ENCODE measurements at places on chromosomes 3 and 15.

DNA sequence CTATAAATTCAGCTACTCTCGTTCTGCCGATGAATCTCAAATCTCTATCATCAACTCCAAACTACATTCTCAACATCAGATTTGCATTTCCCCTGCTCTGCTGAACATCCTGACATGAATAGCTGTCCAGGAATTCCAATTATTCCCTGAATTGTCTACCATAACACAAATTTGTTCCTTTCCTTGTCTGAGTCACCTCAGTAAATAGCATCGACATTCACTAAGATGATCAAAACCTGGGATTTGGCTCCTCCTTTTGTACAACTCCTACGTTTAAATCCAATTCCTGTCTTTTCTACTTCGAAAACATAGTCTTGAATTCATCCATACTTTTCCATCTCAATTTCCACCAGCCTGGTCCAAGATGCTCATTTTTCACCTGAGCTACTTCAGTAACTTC lies 107.0 kb downstream of the GREM1 start:
- DNase-seq = no peak

DNA sequence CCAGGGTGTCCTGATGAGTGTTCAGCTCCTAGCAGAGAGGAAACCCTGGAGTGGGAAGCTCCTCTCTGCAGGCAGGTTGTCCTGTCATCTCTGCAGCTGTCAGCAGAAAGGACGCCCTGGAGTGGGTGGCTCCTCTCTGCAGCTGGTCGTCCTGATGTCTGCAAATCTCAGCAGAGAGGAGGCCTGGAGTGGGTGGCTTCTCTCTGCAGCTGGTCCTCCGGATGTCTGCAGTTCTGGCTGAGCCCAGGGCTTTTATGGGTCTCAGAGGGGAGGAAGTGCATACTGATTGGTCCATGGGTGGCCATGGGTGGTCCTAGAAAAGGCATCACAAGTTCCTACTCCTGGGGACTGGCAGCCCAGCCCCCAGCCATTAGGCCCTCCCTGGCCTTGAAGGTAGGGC lies 102.6 kb upstream of the BNIP2 start:
- DNase-seq = no peak

GRCh38 chr3:87462228-87462627 lies 185.8 kb upstream of the POU1F1 start:
- no peak for DNase-seq

DNA sequence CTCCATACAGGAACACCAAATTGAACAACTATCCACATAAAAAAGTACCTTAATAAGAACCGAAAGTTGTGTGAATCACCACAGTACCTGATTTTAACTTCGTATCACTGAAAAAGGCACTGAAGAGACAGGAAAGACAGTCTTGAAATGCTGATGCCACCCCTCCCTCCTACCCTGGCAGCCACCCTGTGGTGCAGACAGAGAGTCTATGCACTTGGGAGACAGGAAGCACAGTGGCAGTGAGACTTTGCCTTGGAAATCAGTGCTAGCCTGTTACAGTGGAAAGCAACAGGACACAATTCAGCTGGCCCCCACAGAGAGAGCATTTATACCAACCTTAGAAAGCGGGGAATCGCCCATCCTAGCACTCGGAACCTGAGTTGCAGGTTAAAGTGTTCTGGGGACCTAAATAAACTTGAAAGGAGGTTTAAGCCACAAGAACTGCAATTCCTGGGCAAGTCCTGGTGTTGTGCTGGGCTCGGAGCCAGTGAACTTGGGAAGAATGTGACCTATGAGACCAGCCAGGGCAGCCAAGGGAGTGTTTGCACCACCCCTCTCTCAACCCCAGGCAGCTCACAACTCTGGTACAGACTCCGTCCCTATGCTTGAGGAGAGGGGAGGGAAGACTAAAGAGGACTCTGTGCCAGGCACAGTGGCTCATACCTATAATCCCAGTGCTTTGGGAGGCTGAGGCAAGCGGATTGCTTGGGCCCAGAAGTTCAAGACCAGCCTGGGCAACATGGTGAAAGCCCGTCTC lies 240.1 kb downstream of the ISL2 start:
- DNase-seq = no peak

DNA sequence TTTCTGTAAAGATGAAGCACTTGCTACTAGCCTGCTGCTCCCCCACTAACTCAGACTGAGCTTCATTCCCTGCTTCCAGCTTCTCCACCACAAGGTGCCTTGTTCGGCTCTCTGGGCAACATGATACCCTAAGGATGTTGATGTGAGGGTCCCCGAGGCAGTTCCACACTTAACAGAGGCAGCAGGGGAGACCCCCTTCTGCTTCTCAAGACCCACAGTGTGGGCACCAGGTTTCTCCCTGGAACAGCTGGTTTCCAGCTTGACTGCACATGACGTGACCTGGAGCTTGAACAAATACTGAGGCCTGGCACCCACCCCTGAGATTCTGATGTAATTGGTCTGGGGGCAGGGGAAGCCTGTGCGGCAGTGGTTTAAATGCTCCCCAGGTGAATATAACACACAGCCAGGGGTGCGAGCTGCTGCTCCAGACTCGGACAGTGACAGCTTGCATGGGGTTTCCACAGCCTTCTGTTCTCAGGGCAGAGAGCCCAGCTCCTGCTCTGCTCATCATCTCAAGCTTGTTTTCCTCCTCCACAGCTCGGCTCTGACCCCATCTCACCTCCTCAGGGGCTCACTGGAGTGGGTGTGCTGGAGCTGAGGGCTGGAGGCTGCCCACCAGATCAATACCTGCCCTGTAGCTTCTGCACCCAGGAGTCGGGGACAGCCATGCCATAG lies 95.0 kb upstream of the HACD2 start:
- DNase-seq = no peak

- DNase-seq = no peak
Observed at GRCh38 chr15:92599394-92599970, 56.1 kb downstream of the FAM174B start.

GRCh38 chr3:53719796-53720195 lies 126.4 kb downstream of the CHDH start:
- DNase-seq = no peak

DNA sequence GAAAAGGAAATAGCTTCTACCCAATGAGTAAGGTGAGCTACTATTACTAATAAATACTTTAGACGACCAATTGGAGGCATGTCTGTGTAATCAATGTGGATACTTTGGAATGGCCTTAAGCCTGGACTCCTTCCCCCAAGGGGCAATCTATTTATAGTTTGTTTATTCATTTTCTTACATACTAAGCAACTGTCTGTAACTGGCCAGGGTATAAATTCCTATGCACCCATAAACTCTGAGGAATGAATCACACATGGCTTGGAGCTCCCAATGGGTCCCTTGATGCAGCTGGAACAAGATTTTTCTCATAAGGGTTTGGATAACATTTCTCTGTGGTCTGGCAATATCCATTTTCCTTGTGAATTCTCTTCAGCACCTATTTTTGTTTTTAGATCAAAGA lies 506.8 kb downstream of the EDEM1 start:
- no peak for DNase-seq

DNA sequence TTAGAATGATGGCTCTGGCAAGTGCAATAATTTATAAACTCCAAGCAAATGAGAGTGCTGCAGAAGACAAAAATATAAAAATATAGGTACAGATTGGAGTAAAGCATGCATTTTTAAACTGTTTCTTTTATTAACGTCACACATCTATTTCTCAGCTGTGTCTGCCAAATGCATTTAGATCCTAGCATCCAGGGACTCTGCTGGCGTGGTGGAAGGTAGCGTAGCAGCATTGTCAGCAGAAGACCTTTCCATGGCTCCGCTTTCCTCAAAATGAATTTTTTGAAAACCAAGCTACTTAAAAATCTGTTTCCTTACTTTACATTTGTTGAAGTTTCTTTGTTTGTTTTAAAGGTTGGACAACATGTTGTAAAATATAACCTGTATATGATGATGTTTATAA lies 16.3 kb upstream of the ATP10A start:
- no peak for DNase-seq

DNA sequence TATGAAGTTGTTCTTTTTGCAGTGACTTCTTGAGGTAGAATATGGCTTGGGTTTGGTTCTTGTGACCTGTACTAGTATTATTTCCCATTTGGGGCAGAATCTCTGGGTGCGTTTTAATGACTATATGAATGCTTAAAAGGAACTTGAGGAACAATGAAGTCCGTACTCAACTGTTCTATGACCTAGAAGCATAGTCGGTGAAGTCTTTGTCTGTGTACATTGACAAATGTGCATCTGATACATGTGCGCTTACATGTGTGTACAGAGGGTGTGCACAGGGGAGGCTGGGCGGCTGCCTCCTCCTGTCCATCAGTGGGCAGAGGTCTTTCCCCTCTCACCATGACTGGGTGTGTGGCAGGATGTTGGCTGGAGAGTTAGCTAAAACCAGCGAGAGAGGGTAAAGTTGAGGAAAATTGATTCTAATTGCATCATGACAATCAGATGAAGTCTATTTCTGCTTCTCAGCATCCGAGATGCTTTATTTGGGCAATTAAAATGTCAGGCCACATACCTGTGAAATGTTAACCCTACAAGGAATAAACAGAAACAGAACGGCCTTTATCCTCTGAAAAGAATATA lies 1.0 kb upstream of the NR2F2 start:
- no peak for DNase-seq

DNA sequence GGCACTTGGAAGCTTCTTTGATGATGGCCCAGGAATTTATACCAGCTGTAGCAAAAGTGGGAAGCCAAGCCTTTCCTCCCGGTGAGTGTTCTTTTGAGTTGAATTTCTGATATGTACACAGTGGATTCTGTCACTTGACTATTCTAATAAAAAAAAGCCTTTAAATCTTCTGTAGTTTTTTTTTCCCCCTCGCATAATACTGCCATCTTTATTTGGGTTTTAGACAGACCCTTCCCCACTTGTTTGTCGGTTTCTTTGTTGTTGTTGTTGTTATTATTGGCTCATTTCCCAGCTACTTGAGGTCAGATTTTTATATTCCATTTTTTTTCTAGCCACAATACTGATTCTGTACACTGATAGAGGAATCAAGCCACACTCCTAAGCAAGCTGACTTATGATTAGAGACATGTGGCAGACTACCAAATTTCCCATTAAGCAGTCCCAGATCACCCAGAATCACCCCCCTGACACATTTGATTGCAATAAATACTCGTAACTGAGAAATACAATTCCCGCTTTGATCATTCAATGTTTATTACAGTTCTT lies 122.4 kb upstream of the IL12A start:
- DNase-seq = no peak

GRCh38 chr15:57015897-57016296 lies 97.5 kb downstream of the TCF12 start:
- no peak for DNase-seq

All from NCI-H2107 (cell line).